ENCODE measurements at places on chromosomes 16 and 17.

GRCh38 chr17:71639865-71640264 lies 481.0 kb upstream of the SOX9 start:
- DNase-seq = no peak

DNA sequence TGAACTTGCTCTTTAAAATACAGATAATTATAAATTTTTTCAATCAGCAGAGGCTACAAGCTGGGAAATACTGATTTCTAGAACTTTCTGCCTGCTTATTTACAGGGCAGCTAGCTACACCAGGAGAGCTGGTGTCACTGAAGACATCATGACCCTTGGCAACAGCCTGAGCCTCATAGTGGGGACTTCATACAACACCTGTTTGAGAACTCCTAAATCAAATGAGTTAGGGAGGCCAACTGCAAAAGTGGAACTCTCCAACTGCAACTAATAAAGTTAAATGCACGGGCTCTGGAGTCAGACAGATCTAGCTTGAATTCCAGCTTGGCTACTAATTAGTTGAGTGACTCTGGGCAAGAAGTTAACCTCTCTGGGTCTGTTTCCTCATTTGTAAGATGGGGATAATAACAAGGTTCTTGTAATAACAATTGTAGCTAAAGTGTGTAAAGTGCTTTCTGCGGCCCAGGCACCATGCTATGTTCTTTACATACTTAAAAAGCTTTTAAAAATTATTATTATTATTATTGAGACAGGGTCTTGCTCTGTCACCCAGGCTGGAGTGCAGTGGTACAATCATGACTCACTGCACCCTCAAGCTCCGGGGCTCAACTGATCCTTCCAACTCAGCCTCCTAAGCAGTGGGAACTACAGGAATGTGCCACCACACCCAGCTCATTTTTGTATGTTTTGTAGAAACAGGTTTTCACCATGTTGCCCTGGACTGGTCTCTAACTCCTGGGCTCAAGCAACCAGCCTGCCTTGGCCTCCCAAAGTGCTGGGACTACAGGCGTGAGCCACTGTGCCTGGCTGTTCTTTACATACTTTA lies 33.4 kb downstream of the VAC14 start:
- DNase-seq = no peak

DNA sequence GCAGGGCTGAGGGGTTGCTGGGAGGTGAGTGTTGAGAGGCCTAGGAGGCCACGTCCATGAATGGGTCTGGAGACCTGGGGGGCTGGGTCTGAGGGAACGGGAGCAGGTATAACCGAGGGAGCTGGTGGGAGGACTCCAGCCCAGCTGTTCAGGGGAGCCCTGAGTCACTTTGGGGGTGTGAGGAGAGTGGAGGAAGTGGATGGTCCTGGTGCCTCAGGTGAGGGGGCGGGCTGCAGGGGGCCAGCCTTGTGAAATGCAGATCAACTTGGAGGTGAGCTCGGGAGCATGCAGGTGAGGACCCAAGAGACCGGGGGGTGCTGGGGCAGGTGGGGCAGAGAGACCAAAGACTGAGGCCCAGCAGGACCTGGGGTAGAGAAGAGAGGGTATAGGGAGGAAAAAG lies 79.6 kb downstream of the KCNJ12 start:
- no peak for DNase-seq

DNA sequence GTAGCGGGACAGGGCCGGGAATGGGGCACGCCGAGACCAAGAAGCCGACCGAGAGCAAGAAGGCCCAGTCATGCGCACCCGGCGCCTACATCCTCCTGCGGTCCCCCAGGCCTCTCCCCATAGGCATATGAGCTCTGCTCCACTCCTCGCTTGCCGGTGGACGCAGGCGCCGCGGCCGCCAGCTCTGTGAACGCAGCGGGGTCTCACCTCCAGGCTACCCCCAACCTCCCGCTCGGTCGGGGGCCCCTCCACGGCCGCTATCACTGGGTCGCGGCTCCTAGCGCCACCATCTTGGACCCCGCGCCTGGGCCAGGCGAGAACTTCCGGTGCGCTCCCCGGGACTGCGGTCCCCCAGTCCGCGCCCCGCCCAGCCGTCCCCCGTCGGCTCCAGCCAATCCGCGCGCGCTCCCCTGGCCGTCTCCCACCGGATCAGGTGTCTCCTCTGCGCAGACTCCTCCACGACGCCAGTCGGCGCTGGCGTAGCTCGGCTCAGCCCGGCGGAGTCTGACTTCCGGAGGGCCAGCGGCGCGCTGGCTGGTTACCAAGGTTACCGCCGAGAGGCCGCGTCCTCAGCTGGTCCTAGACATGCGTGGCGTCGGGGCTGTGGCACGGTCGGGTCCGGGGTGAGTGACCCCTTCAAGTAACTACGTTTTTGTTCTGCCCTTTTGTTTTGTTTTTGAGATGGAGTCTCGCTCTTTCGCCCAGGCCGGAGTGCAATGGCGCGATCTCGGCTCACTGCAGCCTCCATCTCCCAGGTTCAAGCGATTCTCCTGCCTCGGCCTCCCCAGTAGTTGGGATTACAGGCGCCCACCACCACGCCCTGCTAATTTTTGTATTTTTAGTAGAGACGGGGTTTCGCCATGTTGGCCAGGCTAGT lies at the start of gene ZNF594:
Gene ZNF594 (minus strand): TSS at position 328 of the 877 bp plus-strand sequence. CDS start 7,612 bp downstream, outside the sequence.
- peak; percentile 99 for DNase-seq

DNA sequence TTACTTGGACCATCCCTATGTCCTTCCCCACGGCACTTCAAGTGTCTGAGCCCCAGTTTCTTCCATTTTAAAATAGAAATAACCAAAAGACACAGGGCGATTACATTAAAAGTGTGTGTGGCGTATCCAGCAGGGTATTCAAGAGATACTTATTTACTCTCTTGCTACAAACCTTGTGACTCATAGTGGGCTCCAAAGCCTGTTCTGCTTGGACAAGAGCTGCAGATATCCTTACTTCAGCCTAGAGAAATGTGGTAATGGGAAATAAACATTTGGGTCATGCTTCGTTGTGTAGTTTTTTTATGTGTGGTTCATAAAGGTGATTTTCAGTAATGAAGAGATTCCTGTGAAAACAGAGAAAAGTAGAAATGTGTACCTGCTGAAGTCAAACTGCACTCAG lies 288.9 kb upstream of the CDH11 start:
- no peak for DNase-seq

DNA sequence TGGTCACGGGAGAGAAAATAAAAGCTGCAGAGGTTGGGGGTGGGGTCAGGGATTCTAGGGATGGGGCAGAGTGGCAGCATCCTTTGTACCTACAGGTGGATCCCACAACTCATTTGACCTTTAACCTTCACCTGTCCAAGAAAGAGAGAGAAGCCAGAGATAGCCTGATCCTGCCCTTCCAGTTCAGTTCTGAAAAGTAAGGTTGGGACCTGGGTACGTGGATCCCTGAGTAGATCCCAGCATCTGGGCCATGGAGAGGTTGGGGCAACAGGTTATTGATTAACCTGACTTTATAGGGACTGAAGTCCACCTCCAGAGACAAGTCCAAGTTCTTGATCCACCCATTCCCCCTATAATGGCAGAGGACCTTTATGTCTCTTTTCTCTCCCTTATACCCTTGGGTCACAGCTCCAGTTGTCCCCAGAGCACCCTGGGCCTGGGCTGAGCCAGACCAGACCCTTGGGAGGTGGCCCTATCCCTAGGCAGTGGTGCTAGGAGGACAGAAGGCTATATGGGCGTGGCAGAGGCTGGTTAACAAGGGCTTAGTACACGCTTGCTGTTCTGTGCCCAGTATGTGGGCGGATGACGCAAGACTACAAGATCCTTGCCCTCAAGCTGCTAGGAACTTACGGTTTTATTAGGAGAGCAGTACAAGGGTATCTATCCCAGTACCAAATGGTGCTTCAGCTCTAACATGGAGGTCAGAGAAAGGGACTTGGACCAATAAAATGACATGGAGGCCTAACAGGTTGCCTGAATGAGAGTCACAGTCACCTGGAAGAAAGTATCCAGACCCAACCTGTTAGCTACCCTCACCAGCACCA lies 3.3 kb downstream of the CLDN7 start:
- DNase-seq = peak; percentile 84

Measured in upper lobe of right lung (tissue), 1 donor.